BE2C (cell line): ENCODE measurements at places on chromosomes 7 and 10.

DNA sequence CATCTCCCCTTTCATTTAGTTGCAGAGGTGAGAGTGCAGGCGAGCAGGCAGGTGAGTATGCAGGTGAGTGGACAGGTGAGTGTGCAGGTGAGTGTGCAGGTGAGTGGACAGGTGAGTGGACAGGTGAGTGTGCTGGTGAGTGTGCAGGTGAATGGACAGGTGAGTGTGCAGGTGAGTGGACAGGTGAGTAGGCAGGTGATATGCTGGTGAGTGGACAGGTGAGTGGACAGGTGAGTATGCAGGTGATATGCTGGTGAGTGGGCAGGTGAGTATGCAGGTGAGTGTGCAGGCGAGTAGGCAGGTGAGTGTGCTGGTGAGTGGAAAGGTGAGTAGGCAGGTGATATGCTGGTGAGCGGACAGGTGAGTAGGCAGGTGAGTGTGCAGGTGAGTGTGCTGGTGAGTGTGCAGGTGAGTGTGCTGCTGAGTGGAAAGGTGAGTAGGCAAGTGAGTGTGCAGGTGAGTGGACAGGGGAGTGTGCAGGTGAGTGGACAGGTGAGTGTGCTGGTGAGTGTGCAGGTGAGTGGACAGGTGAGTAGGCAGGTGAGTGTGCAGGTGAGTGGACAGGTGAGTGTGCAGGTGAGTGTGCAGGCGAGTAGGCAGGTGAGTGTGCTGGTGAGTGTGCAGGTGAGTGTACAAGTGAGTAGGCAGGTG is 165.6 kb downstream of the ADARB2 start:
- no peak for DNase-seq

DNA sequence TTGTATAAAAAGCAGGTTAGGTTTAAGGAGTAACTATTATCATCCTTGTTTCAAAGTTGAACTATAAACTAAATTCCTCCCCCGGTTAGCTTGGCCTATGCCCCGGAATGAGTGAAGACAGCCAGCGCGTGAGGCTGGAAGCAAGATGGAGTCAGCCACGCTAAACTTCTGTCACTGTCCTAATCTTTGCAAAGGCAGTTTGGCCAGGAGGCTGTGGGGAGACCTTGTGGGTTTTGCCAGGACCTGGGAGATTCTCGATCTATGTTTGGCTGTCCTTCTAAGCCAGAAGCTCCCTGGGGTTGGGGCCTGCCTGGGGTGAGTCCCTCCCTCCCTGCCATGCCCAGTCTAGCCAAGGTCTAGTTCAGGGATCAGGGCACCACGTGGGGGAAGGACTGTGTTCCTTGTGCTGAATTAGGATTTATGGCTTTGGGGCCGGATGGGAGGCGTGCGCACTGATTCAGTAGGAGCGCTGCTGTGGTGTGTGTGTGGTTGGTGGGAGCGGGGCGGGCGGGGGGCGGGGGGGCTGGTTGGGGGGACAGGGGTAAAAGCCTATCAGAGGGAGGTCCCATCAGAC is 871 bp upstream of the GTF2IRD1 start:
- no peak for DNase-seq

DNA sequence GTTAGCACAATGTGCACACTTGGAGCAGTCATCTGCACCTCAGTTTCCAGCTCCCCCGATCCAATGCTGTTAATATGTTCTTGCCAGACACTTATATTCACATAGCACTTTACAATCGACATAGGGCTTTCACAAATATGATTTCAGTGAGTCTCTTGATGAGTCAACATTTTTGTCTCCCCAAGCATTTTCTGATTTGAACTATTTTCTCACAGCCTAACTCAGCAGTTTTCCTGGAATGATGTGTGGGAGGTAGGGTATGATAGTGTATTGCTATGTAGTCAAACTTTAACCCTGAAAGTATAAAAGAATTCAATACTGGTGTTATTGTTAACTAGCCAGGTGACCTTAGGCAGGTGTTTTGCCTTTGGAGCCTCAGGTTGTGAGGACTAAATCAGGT is 82.5 kb upstream of the LRGUK start:
- no peak for DNase-seq

GRCh38 chr7:143415742-143416397 is 7.2 kb upstream of the EPHA1 start:
- DNase-seq = no peak

DNA sequence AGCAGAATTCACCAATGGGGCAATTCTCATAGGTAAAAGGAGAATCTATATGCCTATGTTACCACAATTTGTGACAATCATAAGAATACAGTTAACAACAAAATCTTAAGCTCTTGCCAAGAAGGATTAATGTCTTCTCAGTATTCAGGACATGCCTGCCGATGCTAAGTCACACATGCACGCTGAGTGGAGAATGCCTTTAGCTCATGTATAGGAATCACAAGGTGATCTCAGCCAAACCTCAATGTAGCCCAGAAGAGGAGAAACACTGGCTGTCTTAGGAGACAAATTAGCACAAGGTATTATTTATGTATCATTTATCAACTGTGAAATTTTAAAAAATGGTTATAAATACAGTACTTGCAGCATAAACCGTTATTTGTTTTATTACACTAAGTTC is 2.7 kb downstream of the HTR7 start:
- no peak for DNase-seq

DNA sequence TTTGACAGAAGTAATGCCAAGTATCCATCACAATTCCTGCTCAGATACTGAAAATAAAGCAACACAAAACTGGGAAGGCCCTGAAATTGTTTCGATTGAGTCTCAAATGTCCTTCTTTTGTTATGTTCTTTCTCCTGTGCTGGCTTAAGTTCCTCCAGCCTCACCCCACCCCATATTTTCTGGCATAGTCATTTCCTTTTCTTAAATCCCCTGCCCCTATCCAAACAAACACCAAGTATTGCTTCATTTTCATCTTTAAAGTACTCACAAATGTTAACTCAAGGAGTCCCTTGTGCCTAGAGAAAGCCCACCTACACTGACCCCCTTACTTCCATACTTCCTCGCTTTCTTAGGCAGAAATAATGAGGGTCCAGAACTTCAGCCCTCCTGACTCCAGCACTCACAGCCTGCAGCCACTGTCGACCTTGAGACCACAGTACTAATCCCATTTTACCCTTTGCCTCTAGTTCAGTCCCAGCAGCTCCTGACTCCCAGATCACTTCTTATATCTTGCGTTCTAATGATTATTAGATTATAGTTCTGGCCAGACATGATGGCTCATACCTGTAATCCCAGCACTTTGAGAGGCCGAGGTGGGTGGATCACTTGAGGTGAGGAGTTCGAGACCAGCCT is 73.2 kb upstream of the ST8SIA6 start:
- no peak for DNase-seq

GRCh38 chr7:127347567-127348246 is 44.8 kb downstream of the ZNF800 start:
- peak; percentile 88 for DNase-seq

DNA sequence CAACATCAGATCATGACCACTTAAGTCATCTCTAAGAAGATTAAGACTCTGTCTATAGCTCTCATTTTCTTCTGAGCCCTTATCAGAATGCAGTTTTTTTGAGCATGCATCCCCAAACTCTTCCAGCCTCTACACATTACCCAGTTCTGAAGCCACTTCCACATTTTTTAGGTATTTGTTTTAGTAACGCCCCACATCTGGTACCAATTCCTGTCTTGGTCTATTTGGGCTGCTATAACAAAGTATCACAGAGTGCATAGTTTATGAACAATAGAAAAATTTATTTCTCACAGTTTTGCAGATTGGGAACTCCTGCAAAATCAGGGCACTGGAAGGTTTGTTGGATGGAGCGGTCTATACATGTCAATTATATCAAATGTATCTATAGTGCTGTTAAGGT is 107.7 kb upstream of the KCND2 start:
- DNase-seq = no peak

GRCh38 chr10:71990706-71991269 is 26.6 kb downstream of the CHST3 start:
- no peak for DNase-seq

DNA sequence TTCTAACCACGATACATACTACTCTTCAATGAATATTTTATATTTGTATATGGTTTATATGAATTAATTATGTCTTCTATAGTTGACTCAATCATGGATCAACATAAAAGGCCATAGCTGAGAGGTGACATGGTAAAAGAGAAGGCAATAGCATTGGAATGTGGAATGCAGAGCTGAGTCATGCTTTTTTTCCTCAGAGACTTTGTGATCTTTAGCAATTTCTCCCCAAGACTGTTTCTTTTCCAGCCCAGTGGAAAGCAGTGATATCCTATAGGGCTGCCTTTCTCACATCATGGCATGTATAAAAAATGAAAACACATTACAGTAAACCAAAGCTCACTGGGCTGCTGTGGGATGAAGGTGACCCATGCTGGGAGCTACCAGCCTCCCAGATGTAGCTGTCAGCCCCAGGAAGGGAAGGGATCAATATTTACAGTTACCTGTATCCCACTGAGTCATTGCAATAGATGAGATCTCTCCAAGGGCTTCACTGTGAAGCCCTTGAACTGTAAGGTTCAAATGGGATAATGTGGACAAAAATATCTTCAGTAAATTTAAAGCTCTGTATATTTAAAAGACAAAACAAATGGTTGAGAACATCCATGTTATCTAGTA is 30.2 kb downstream of the SLC39A12 start:
- DNase-seq = no peak

- DNase-seq = no peak
Measured at GRCh38 chr7:13144673-13145072, 457.2 kb downstream of the ARL4A start.

DNA sequence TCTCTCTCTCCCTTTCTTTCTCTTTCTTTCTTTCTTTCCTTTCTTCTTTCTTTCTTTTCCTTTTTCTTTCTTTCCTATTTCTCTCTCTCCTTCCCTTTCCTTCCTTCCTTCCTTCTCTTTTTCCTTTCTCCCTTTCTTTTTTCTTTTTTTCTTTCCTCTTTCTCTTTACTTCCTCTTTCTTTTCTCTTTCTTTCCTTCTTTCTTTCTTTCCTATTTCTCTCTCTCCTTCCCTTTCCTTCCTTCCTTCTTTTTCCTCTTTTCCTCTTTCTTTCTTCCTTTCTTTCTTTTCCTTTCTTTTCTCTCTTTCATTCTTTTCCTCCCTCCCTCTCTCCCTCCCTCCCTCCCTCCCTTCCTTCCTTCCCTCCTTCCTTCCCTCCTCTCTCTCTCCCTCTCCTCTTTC is 81.5 kb downstream of the RHOBTB1 start:
- no peak for DNase-seq

- no peak for DNase-seq
Measured at GRCh38 chr7:138555684-138556083, 95.6 kb downstream of the TRIM24 start.

DNA sequence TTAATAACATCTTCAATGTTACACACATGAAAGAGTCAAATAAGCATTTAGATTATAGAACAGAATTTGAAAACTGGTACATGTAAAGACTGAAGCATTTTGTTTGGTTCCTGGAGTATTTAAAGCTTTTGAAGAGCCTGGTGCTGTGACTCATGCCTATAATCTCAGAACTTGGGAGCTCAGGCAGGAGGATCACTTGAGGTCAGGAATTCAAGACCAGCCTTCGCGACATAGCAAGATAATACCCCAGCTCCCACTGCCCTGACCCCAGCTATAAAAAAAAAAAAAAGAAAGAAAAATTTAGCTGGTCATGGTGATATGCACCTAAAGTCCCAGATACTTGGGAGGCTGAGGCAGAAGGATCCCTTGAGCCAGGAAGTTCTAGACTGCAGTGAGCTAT is 87.8 kb downstream of the HDAC9 start:
- no peak for DNase-seq

GRCh38 chr10:119233821-119234220 is 26.4 kb downstream of the GRK5 start:
- no peak for DNase-seq

GRCh38 chr10:60572511-60573194 is 183.0 kb upstream of the ANK3 start:
- DNase-seq = peak; percentile 51

- no peak for DNase-seq
Measured at GRCh38 chr10:63054889-63055611, 78.1 kb upstream of the NRBF2 start.

- DNase-seq = no peak
Measured at GRCh38 chr10:4241724-4242345, 456.8 kb upstream of the KLF6 start.

GRCh38 chr10:11170574-11170973 is 152.9 kb downstream of the CELF2 start:
- DNase-seq = no peak

- no peak for DNase-seq
Measured at GRCh38 chr10:69491611-69492010, 40.3 kb downstream of the TSPAN15 start.

DNA sequence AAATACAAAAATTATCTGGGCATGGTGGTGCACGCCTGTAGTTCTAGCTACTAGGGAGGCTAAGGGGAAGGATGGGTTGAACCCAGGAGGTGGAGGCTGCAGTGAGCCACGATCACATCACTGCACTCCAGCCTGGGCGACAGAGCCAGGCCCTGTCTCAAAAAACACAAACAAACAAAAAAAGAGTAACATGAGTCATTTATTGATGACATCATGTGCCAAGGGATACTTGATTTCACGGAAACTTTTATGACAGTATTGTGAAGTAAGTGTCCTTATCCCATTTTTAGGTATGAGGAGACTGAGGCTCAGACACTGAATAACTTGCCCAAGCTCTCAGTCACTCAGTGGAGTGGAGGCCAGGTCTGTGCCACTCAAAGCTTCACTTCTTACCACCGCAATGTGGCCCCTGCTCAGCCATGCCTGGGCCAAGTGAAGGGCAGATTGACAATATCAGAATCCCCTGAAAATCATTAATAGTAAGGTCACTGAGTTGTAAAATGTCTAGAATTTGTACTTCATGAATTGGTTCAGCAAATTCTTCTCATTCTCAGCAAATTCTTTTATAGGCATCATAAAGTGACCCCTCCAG is 36.5 kb downstream of the EMX2 start:
- DNase-seq = no peak

GRCh38 chr7:47762746-47763062 is 180.8 kb upstream of the TNS3 start:
- no peak for DNase-seq

DNA sequence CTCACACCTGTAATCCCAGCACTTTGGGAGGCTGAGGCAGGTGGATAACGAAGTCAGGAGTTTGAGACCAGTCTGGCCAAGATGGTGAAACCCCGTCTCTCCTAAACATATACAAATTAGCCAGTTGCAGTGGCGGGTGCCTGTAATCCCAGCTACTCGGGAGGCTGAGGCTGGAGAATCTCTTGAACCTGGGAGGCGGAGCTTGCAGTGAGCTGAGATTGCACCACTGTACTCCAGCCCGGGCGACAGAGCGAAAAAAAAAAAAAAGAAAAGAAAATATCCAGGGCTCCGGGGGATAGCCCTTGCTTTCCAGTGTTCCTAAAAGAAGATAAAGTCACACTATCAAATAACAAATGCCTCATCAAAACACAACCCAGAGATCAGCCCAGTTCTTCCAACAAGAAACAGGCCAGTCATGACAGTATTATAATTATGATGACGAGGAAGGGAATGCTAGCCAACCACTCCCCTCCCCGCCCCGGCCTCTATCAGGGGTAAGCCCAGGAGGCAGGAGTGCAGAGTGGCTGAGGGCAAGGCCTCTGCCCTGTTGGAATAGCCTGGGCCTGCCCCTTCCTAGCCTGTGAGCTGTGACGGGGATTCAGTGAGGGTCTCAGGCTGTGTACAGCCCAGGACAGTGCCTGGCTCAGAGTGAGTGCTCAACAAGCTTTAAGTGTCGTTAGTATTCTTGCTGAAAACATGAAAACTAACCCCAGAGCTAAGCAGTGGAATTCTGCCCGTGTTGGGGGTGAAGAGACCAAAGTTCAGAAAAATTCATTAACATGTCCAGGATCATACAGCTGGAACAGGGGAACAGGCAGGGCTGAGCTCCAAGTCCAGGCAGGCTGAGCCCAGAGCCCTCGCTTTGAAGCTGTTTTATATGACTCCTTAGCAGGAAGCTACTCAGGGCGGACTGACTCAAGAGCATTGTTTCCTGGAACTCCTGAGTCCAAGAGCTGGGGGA is 54.3 kb downstream of the FAM241B start:
- DNase-seq = peak; percentile 30
